Right cardiac atrium (tissue), 5 donors: ENCODE measurements at places on chromosomes 3 and 15.

GRCh38 chr15:36291501-36291900 lies 287.9 kb upstream of the CDIN1 start:
- DNase-seq = no peak

GRCh38 chr15:95328559-95328958 lies 1001.9 kb upstream of the NR2F2 start:
- DNase-seq = no peak

- no peak for DNase-seq
Observed at GRCh38 chr3:23698652-23699313, 107.0 kb upstream of the UBE2E1 start.

DNA sequence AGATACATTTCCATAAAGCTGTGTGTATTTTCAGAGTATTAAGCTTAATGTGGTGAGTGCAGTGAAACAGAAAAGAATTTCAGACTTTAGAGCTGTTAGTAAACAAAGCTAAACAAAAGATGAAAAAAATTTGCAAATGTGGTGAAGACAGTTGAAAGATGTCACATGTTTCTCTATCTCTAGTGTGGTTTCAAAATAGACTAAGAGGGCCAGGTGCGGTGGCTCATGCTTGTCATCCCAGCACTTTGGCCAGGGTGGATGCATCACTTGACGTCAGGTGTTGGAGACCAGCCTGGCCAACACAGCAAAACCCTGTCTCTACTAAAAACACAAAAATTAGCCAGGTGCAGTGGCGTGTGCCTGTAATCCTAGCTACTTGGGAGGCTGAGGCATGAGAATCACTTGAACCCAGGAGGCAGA lies 466.0 kb upstream of the NR2F2 start:
- no peak for DNase-seq

DNA sequence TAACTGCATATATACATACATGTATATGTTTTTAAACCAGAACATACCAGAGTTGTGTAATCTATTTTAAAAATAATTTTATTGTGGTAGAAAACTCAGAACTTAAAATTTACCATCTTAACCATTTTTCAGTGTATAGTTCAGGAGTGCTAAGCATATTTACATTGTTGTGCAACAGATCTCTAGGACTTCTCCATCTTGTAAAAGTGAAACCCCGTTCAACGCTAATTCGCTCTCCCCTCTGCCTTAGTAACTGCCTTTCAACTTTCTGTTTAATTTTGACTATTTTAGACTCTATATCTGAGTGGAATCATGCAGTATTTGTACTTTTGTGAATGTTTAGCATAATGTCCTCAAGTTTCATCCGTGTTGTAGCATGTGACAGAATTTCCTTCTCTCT lies 51.8 kb upstream of the SSR3 start:
- DNase-seq = no peak

DNA sequence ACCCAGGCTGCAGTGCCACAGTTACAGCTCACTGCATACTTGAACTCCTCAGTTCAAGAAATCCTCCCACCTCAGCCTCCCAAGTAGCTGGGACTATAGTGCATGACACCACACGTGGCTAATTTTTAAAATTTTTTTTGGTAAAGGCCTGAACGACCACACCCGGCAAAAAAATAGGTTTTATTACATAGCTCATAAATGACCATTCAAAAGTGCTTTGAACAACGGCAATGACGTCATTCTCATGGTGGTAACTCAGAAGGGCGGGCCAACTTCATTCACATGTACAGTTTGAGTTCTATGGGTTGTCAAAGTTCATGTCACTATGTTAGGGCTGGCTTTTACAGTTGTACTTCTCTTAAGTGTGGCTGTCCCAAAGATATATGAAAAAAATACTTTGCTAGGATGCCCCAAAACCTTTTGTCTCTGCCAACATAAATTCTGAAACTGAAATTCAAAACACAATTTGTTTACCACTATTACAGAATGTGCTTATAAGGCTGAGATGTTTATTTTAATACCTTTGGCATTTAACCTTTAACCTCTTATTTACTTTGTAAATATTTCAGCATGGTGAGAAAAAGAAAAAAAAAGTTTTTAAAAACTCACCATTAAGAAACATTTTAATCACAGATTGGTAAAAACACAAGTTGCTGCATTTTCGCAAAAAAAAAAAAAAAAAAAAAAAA lies 6.2 kb downstream of the MYO1E start:
- DNase-seq = no peak

- no peak for DNase-seq
Observed at GRCh38 chr3:112456147-112456546, 43.1 kb downstream of the BTLA start.

- DNase-seq = no peak
Observed at GRCh38 chr15:66997212-66997611, 68.2 kb upstream of the SMAD3 start.

DNA sequence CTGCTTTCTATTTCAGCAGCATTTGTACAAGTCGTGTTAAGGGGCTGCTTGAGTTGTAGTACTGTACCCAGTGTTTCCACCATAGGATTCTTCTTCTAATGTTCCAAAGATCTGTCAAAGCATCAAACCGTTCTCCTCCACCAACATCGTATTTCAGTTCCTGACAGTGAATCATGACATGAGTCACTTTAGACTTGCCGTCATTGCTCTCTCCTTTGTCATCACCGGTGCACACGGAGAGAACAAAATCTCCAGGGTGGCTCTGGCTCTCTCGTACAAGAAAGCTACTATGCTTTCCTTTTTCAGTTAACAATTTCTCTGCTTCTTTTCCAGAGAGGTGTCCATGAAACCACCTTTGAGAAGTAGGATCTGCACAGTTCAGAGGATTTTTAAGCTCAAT lies 270.9 kb upstream of the CCDC54 start:
- DNase-seq = no peak

DNA sequence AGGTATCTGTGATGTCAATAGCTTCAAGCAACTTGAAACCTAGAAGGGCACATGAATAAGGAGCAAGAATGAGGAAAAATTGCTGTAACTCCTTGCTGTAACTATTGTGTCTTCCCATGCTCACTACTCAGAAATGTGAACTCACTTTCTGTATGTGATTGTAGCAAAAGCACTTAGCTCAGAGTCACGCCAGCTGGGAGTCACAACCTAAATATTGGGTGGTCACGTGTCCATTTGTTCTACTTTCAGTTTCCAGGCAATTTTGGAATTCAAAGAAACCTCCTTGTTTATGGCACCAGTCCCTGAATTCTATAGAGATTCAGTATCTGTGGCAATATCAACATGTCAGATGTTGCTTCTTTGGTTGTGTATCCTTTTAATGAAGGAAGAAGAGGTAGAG lies 241.6 kb upstream of the AZI2 start:
- DNase-seq = no peak

- DNase-seq = no peak
Observed at GRCh38 chr3:182814419-182815062, 21.2 kb downstream of the ATP11B start.

- DNase-seq = peak; percentile 97
Observed at GRCh38 chr3:194265505-194265892, 85.6 kb downstream of the CPN2 start.

GRCh38 chr3:63478990-63479660 lies 173.3 kb upstream of the SNTN start:
- DNase-seq = no peak

DNA sequence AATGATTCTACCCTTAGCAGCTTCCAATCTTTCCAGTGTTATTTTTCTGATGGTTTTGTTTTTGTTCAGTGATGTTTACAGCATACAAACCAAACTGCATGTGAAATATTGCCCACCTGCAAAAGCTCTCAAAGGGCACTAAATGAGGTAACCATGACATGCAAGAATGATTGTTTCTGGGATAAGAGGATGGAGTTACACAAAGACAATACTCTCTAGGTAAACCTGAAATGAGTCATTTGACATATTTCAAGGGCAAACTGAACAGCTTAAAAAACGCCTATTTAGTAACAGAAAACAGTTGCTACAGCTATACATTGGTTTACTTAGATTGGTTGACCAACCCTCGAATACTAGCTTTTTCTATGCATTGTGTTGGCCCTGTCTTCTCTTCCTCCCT lies 481.7 kb downstream of the ZPLD1 start:
- DNase-seq = no peak

DNA sequence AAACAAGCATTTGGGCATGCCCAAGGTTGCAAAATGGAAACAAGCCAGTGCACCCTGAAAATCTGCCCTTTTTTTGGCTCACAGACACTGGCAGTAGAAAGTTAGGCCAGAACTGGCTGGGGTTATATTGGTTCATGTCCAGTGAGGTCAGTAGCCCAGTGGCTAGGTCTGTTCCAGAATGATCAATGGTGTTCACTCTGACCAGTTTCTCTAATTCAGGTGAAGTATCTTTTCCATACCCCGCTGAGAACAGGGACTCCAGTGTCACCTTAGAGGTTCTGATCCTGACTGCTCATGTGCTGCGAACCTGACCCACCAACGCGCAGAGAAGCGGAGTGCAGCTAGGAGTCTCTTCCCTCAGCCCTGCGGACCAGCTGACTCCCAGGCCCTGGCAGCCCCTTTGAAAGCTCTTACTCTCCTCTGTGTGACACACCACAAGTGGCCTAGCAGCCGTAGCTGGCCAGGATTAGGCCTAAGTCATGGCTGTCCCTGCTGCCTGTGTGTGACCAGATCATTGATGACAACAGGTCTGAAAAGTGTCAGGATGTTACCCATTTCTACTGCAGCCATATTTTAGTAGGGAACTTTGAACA lies 123.5 kb downstream of the GHSR start:
- peak; percentile 61 for DNase-seq

DNA sequence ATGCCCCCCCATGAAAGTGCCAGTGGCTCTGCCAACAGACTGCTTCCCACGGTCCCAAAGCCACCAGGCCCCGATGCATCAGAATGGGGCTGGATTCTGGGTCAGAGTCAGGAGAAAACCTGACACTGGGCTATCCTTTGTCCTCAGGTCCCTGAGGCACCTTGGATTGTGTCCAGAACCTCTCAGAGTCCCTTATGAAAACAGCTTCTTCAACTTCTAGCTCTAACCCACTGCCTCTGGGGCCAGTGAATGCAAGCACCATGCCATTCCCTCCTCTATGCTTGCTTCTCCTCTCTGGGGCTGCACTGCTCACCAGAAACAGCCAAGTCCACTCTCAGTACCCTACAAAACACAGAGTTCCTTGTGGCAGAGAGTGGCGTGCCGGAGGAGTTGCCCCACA lies 9.9 kb downstream of the CRABP1 start:
- no peak for DNase-seq

DNA sequence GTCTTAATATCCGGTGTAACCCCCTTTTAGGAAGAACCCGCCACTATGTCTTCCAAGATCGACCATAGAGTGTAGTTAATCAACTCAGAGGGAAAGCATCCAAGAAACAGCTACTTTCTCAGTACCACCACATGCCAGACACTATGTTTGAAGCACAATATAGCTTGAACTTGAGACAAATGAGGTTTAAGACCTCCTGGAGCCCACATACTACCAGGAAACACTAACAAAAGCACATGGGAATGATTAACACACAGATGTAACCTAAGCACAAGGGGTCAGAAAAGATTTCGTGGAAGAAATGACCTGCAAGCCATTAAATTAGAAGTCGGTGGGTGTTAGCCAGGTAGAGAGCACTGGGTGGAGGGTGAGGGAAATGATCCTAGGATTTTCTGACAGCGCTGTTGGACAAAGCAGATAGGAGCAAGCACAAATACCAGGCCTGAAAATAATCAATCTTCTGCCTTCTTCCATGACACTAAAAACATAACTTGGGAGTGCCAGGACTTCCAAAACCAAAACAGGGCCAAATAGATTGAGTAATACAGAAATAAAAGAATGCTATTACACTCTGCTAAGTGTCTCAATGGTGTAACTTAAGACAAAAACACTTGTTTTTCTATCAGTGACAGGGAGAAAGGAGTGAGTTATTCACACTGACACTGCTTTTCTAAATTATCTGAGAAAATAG lies 213.7 kb downstream of the FOXP1 start:
- DNase-seq = no peak

- peak; percentile 80 for DNase-seq
Observed at GRCh38 chr3:141331377-141332318, 36.7 kb upstream of the ZBTB38 start.

DNA sequence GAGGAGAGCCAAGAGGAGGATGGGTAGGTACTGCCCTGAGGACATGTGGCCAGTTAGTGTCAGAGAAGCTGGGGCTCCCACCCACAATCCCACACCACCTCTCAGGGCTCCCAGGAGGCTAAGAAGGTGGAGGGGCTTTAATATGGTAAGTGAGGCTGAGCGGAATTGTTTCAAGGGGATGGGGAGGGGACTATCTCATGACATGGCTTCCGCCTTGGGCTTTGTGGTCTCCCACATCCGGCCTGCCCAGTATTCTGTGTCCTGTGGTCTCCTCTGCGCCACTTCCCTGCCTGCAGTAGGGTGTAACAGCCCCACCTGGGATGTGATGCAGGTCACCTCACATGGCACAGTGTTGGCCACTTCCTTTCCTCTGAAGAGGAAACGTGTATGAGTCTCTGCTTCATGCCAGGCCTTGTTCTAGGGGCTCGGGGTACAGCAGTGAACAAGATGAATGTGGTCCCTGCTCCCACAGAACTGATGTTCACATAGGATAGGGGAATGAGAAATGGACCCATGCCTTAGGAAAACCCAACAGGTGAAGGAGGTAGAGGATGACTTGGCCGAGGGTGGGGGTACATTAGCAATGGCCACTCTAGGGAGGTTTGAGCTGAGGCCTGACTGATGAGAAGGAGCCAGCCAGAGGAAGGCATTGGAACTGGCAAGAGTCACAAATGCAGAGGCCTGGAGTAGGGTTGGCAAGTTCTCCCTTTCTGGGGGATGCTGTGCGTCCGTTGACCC lies 3.2 kb downstream of the NEIL1 start:
- no peak for DNase-seq
